Prostate gland (tissue), 2 donors: ENCODE measurements at places on chromosomes 5 and 9.

DNA sequence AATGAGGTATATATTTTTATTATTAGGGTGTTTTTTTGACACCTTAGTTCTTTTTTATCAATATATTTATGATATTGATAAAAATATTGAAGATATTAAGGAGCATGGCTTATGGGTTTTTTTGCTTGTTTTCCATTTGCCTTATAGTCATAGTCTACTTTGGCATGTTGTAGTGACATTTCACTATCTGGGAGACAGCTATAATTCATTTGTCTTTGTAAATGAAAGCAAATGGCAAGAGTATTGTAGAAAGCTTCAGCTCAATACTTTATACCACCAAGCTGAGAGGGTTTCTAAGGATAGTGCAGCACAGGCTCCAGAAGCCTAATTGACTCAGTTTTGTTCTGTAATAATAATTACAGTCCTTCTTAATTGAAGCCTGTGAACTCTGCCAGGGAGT, 1182.3 kb downstream of the EFNA5 start:
- no peak for DNase-seq

- no peak for DNase-seq
These were observed 9.3 kb upstream of the ANKDD1B start for GRCh38 chr5:75601996-75602395.

- DNase-seq, result no peak
These were observed 308.4 kb downstream of the MSX2 start for GRCh38 chr5:175032741-175033151.

DNA sequence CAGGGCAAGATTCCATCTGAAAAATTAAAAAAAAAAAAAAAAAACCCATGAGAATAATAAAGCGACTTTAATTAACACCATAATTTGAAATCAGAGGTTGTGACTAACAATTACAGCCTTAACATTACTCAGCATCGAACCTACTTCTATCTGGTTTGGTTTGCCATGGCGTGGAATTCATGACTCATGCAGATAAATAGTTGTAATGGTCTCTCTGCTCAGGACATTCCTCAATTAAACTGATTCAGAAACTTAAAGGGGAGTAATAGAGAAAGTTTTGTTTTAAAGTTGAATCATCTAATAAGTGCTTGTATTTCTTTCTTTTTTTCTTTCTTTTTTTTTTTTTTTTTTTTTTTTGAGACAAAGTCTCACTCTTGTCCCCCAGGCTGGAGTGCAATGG, 135.5 kb downstream of the SPATA31D1 start:
- no peak for DNase-seq

GRCh38 chr9:119956111-119956510, 586.9 kb upstream of the BRINP1 start:
- no peak for DNase-seq

GRCh38 chr5:154547551-154547950, 69.5 kb upstream of the HAND1 start:
- no peak for DNase-seq

DNA sequence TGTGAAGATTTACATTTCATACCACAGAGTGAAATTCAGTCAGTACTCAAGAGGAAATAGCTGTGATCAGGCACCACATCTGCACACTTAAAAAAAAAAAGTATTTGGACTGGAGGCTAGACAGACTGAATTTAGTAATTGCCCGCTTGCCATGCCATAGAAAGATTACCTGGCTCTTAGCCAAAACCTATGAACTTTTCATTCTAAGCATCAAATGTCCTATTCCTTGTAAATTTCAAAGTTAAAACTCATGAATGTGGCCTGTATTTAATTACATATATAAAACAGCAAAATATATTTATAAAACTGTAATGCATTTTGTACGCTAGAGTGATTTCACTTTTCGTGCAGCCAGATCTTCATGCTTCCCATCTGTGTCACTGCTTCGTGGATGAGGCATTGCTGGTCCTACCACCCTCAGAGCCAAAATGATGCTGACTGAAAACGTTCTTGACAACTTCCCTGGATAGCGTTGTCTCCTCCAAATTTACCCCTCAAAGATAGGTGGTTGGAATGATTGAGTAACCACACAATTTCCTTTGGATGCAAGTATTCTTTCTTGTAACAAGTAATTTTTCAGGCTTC, 447.9 kb upstream of the SGCD start:
- DNase-seq, result no peak

DNA sequence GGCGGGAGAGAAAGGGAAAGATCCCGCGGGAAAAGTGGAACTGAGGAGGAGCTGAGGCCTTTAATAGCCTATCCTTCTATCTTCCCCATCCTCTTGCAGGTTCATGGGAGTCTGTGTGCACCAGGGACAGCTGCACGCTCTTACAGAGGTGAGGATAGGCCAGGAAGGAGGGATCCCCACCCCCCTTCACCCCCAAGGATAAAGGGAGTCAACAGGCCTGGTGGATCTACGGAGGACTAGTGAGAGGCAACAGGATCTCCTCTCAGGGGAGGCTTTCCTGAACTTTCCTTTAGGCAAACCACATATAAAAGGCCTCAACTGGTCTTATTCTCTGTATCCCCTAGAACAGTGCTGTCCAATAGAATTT, 1.1 kb downstream of the TESK1 start:
- DNase-seq, result no peak

DNA sequence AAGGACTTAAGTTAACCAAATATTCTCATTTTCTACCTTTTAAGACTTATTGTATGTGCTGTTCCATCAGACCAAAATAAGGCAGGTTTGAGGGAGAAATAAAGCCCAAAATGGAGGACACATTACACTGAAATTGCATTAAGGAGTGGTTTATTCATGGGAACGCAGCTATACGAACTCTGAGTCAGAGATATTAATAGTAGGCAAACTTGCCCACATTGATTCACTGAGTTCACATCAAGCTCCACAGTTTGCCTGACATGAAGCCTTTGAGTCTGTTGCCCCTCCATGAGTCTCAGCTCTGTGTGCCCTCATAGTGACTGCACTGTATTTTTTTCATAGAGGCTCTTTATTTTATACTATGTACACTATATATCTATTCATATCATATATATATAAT, 135.0 kb upstream of the SNX2 start:
- no peak for DNase-seq

DNA sequence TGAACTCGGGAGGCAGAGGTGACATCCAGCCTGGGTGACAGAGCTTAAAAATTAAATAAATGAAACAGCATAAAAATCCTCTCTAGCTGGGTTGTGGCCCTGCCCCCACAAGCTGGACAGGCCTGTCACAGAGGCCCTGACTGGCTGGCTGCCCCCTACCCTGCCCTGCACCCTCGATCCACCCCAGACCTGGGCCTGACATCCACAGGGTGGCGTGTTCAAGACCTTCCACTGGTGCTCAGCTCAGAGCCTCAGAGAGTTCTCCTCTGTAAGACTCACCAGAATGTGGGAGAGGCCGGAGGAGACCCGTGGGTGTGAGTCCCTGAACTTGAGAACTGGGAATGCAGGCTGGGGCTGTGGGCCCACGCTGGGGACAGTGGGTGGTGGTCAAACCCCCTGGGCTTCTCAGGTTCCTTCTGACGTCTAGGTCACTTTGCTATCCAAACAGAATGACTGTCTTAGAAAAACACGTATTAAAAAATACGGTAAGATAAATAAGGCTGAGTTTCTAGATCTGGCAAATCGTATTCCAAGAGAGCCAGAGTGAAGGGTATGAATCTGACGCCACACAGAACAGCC, 9.7 kb upstream of the WDR38 start:
- DNase-seq, result no peak

- DNase-seq, result no peak
These were observed 6.5 kb downstream of the PPP6C start for GRCh38 chr9:125183054-125183453.

DNA sequence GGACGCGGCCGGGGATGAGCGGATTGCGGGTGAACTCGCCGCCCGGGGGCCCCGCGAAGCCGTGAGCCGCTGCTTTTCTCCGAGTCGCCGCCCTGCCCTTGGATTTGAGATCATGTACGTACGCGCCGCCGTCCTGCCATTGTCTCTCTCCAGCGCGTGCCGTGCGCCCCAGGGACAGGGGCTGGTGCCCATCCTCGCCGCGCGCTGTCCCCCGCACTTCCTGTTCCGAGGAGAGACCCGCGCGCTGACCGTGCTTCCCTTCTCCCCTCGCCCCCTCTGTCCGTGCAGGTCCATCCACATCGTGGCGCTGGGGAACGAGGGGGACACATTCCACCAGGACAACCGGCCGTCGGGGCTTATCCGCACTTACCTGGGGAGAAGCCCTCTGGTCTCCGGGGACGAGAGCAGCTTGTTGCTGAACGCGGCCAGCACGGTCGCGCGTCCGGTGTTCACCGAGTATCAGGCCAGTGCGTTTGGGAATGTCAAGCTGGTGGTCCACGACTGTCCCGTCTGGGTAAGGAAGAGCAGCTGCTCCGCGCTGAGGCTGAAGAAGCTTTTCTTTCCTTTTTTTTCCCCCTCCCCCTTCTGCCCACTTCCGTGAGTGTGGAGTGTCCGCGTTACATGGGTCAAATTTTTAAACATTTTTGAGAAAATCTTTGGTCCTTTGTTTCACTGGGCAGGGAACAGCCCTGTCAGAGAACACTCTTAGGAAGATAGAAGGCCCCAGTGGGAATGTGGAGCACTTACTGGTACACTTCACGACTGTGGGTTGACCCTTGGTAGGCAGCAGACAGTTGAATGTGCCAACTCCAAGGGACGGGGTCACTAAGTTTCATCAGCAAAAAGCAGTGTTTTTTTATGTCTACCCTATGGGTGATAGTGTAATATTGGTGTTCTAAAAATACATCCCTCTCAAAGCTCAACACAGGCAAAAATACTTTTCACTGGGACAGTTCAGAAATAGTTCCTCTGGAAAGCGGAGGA, 727 bp downstream of the RHOBTB3 start:
- peak; percentile 29 for DNase-seq

DNA sequence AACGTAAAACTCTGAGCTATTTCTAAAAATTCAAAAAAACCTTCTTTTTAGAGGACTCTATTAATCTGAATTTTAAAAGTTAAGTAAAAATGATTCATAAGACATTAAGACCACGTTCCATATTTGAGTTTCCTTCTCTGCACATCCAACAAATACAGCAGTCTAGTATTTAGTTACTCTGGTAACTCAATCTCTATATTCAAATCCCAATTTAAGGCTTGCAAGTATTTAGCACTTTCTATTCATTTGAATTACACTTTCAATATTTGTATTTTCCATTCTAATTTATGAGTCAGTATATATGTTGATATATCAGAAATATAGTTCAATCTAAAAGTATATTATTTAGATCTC, 17.7 kb downstream of the RFX3 start:
- no peak for DNase-seq

DNA sequence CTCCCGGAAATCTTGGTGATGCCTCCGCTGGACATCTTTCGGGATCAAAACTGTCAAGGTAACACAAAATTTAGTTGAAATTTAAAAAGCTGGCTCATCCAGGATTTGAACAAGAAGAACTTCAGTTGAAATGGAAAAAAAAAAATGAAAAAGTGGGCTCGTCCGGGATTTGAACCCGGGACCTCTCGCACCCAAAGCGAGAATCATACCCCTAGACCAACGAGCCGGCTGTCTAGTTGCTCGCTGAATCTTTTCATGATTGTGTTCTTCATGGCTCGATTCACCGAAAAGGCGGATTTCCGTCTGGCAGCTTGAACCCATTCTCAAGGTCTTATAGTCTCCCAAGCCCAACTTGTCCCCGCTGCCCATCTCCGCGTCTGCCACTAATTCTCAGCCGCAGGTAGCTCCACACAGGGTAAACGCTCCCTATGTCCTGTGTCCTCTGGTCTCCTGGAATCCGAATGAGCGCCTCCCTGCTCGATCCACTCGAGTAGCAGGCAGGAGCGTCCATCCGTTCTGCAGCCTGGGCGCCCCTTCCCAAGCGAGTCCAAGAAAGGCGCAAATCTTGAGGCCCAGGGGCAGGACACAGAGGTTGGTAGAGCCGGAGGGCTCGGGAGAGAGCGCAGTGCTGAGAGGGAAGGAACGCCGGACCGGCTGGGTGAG, 16.2 kb downstream of the TRIM7 start:
- DNase-seq, result peak; percentile 83

DNA sequence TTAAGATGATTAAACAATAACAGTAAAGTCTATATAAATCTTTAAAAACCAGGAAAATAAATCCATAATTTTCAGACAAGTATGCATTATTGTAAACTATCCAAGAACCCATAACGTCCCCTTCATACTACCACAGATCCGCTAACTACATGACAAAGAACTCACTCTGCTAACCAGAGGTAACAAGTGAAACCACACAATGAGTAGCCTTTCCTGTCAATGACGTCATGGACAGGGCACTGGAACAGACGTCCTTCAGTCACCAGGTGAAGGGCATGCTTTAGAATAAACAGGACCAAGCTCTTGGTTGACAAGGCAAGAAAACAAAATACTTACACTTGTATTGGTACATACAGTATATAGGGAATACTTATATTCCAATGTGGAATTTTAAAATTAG, 45.2 kb downstream of the RNF130 start:
- no peak for DNase-seq

- DNase-seq, result peak; percentile 59
These were observed 23.9 kb downstream of the SRP19 start for GRCh38 chr5:112885001-112885400.

DNA sequence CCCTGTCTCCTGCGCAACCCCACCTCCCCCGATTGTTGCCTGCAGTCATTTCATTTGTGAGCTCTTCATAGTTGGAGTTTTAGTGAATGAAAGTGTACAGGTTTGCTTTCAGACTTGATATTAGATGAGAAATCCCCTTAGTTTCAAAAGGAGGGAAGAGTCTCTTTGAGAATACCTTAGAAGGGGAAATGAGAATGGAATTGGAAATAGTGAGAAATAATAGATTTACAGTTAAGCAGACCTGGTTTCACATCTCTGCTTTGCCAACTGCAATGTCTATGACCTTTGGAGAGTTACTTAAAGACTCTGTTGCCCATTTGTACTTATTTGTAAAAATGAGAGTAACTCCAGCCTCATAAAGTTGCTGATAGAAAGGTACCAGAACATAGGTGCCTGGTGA, 120.4 kb downstream of the ZNF462 start:
- DNase-seq, result no peak

DNA sequence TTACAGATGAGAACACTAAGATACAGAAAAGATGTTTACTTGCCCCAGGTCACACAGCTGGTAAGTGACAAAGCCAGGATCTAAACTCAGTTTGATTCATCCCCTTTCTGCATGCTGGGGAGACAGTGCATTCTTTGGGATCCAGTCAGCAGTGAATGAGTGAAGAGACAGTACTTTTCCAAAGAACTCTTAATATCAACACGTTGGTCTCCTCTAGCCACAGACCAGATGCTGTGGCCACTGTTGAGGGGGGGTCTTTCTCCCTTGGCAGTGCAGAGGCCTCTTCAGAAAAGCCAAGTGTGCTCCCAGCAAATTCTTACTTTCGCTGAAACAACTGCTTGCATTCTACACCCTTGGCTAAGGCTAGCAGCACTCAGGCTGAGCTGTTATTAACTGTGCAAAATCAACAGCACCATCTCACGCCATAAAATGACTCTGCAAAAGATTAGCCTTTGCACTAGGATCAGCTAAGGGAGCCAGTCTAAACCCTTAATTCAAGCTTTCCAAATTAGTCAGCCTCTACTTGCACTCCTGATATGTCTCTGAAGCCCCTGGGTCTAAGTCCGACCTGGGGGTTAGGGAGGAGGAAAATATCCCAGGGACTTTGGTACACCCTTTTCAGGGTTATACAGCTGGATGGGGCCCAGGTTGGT, 4.8 kb upstream of the TMEM171 start:
- no peak for DNase-seq
